ENCODE measurements at places on chromosomes 13 and 19. TPM values are rescaled to one million over a fixed set of nuclear protein-coding genes. Genes with fewer than 3 reads are reported as not detected.

The RASIP1 gene
- 0.72 TPM for total RNA-seq

The NEK5 gene
- 0.16 TPM for total RNA-seq

The RNF113B gene
- total RNA-seq, result not detected

The C3 gene
- 0.34 TPM for total RNA-seq
